ENCODE measurements at places on chromosomes 13 and 19.

DNA sequence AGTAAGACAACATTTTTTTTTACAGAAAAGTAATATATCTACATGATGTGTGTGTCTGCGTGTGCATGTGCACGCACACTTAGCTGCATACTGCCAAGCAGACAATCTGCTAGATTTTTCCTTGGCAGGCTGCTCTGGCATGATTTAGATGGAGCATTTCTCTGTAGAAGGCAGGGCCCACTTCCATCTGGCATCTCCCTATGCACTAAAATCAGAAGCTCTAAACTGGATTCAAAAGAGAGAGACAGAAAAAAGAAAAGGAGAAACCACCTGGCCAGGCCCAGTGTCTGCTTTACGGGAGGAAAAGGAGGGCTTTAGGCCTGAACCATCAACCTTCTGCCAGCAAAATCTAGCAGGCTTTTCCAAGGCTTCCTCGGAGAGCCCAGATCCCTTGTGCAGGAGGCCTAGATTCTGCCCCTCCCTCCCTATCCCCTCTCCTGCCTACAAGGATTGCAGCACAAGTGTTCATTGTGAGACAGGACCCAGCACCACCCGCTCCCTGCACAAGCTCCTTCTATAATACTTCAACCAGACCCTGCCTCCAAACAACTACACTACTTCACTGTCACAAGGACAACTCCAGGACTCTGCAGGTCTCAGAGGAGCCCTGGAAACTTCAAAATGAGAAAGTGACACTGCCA lies 99.3 kb downstream of the DOCK9 start:
- no peak for DNase-seq

GRCh38 chr13:47372751-47373150 lies 475.9 kb upstream of the HTR2A start:
- no peak for DNase-seq

GRCh38 chr19:57377498-57378146 lies 12.0 kb upstream of the ZNF548 start:
- no peak for DNase-seq

DNA sequence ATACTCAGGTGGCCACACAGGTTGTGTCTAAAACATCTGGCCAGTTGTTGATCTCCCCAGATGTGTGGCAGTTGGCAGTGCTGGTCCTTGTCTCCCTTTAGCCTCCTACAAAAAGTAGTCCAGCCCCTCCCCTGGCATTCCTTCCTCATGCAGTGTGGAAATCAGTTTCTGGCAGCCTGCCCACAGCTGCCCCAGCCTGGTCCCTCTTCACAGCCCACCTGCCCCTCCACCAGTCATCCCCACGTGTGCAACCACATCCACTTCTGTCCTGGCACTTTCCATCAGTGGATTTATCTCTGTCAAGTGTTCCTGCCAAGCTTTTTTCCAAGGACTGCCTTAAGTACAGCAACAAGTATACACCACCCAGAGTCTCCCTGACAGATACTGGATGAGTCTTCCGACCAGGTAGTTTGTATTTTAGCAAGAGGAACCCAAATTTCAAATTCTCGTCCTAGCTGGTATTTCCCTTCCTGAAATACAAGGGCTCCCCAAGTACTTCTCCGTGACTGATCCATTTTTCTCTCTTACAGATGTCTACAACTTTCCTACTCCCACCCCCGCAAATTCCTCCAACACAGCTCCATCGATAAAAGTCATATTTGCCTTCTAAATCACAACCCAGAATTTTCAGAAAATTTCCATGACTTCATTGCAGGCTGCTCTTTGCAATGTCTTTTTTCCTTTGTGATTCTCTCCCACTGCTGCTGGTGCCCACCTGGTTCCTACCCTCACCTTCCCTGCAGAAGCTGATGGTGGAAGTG lies 313.5 kb downstream of the FOXO1 start:
- no peak for DNase-seq

DNA sequence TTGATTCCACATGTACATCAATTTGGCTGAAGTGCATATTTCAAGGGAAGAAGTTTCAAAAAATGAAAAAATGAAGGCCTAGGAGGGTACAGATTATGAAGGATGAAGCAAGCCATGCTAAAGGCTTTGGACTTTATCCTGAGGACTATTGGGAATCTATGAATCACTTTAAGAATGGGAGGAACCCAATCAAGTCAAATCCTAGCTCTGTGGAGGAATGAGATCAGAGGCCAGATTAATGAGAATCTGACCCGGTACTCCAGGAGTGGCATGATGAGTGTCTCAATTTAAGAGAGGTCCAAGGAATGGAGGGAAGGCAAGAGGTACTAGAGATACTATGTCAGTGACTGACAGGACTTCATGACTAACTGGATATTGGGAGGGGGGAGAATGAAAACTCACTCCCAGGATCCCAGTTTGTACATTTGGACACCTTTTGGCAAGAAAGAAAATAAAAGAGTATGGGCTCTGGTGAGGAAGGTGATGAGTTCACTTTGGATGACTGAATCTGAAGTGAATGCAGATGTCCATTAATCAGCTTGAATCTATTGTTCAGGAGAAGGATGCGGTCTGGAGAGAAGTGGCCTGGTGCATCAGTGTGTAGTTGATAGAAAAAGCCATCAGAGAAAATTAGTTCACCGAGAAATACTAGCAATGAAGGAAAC lies 349.0 kb downstream of the EFNB2 start:
- no peak for DNase-seq

GRCh38 chr13:36555151-36555986 lies 118.5 kb upstream of the SERTM1 start:
- no peak for DNase-seq

DNA sequence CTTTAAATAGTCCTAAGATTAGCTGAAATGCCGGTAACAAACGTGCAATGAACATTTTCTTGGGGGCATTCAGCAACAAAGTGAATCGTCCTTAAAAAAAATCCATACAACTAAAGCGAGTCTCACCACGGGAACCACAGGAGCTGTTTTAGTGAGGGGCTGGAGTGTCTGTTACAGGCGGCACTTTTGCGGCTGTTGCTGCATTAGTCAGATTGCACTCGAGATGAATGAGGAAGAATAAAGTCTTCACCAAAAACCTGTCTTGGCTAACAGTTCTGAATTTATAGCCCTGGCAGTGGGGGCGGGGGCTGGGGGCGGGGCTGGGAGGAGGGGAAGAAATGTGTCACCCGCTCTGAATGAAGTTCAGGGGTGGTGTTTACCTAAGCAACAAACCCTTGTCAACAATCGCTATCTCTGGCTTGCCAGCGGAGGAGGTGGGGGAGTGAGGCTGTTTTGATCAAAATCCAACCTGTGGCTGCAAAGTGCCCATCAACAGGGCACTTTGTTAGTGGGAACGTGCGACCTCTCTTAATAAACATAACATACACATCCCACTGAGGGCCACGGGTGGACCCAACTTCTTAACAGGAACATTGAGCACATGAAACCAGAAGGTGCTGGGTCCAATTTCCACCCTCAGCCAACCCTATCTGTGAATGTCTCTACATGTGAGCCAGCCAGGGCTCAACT lies 44.5 kb downstream of the RFX2 start:
- peak; percentile 65 for DNase-seq

DNA sequence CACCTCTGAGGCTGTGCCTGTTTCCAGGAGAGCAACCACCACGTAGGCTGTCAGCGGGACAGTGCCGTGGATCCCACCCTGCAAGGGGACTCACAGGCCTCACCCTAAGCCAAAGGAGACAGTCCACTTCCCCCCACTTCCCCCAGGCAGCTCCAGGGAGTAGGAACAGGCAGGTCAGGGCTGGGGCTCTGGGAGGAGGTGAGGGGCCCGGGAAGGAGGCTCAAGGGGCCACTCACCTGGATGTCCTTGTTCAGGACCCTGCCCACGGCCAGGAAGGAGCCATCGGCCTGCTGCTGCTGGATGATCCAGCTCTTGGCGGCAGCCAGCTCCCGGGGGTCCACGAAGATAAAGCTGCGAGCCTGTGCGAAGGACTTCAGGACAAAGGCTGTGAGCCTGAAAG lies 25.6 kb downstream of the F2RL3 start:
- DNase-seq, result no peak

GRCh38 chr19:2180114-2180513 lies 16.4 kb downstream of the DOT1L start:
- DNase-seq, result no peak

DNA sequence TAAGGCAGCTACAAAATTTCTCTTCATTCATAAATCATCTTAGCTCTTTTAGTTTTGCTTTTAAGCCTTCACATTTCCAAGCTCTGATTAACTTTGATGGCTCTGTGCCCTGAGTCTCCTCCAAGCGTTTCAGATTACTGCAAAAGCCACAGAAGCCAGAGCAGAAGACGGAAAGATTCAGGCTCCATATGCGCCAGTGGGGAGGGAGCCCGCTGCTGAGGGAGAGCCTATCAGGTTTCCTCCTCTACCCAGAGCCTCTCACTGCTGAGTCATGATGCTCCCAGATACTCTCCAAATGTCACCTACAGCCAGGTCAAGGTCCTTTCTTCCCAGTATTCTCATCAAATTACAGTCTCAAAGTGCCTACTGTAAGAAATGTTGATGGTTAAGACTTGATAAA lies 193.6 kb downstream of the RAP2A start:
- no peak for DNase-seq

GRCh38 chr13:30898678-30899241 lies 7.3 kb upstream of the MEDAG start:
- no peak for DNase-seq

DNA sequence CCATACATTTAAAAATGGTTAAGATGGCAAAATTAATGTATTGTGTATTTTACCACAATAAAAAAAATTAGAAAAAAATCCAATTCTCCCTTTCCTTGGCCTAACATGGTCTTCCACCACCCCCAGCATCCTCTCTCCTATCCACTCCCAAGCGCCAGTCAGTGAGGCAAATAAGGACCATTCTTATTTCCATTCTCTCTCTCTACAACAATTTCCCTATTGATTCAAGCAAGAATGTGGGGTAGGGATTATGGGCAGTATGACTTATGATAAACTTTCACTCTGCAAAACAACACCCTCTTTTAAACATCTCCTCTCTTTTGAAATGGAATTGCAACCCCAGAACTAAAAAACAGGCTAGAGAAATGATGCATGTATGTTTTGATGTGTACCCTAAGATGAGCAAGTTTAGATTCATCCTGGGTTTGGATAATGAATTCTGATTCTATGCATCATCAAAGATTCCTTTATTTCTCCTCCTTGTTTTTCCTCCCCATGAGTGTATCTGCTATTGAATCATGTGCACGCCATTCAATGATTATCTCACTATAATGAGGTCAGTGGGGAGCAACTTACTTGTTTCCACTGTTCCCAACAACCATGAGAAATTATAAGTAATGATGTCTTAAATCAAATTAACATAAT lies 3.5 kb downstream of the STARD13 start:
- no peak for DNase-seq

DNA sequence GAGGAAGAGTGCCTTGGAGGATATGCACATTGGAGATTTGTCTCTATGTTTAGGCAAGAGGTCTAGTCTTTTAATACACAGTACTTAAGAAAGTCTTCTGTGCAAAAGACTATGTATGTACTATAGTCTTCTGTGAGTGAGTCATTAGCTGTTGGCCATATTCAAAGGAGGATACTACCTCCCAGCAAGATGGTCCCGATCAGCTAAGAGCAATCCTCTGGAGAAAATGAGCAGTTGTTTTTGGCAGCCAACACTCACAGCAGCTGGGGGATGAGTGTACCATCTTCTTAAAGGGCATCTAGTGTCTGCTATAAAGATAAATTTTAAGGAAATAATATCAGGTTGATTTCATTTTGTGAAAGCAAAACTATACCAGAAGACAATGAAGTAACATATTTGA lies 487.8 kb downstream of the KCTD12 start:
- DNase-seq, result no peak

GRCh38 chr19:38647966-38648768 lies 718 bp downstream of the ACTN4 start:
- no peak for DNase-seq

DNA sequence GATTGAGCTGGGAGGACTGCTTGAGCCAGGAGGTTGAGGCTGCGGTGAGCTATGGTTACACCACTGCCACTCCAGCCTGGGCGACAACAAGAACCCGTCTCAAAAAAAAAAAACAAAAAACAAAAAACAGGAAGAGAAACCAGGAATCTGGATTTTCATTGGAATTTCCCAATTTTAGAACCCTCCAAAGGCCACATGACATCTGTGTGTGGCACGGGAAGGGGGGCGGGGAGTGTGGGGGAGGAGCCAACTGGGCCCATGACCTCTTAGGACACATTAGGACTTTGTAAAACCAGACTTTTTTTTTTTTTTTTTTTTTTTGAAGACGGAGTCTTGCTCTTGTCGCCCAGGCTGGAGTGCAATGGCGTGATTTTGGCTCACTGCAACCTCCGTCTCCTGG lies 21.2 kb upstream of the MYDGF start:
- DNase-seq, result no peak

DNA sequence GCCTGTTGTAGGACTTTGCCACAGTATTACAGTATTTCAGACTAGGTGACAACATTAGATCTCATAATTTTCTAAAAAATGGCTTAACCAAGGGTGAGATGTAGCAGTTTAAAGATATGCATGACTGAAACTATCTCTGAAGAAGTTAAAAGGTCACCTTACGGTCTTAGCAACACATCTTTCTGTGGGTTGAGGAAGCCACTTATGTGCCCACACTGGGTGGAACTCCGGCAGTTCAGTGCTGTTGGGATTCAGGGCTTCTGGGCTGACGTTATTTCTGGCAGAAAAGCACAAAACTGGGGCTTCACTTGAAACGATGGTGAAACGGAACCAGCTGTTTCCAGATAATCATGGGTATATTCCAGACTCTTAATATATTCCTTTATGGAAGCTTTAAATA lies 697.3 kb downstream of the PCDH9 start:
- no peak for DNase-seq

DNA sequence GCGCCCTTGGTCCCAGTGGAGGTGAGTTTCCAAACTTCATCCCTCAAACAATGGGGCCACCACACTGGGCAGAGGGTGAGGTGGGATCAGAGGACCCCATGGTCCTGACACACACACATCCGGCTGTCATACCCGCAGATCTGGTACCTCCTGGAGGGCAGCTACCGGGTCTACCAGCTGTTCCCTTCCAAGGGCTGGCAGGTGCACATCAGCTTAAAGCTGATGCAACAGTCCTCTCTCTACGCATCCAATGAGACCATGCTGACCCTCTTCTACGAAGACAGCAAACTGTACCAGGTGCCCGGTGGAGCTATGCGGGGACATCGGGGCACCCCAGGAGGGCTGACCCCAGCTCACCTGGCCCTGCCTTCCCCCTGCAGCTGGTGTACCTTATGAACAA lies 14.0 kb upstream of the PSMD8 start:
- no peak for DNase-seq

DNA sequence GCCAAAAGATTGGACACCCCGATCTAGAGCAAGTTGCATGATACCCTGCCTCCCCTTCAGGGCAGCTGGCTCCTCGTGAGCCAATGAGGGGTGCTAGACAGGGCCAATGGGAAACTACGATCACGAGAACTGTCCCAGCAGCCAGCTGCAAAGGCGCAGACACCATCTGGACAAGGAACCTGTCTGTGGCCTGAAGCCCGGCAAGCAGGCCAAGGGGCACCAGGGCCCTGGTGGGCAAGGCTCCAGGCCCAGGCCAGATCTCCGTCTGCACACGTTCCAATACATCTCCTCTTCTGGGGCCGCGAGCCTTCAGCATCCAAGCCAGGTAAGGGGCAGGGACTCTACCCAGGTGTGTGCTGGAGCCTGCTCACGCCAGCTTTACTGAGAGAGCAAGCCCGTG lies 20.2 kb downstream of the MED26 start:
- no peak for DNase-seq

Data from effector memory CD4-positive, alpha-beta T cell (primary cell).